ENCODE measurements at places on chromosomes 7 and 10. TPM values are rescaled to one million over a fixed set of nuclear protein-coding genes. Genes with fewer than 3 reads are reported as not detected.

Gene CRPPA
- 0.86 TPM for total RNA-seq

Gene GCC1
- total RNA-seq: 26.7 TPM

Gene C10orf53
- total RNA-seq: not detected

Gene SERPINE1
- total RNA-seq: 2,165 TPM

Gene PEX1
- 12.8 TPM for total RNA-seq

Gene GDF10
- not detected for total RNA-seq

Gene NUDCD3
- total RNA-seq: 151 TPM

Gene EVX1
- not detected for total RNA-seq

Gene UNCX
- not detected for total RNA-seq

Gene NRP1
- total RNA-seq: 316 TPM

Gene NAT16
- not detected for total RNA-seq

Measured in pulmonary artery endothelial cell (primary cell).